Keratinocyte (primary cell): ENCODE measurements at places on chromosomes 13 and 19.

DNA sequence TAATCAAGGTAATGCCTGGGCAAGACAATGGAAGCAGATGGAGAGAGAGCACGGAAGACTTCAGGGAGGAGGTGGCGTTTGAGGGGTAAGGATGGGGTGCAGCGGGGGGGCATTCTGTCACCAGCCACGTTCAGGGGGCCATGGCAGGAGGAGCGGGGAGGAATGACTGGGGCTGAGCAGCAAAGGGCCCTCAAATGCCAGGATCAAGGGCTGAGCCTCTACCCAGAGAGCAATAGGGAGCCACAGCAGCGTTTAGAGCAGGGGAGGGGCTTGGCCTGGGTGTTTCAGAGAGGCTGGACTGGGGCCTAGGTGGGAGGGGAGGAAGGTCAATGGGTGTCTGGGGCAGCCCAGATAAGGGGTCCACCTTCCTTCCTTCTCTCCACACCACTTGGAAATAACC is 44.3 kb downstream of the CELF5 start:
- DNase-seq: no peak

DNA sequence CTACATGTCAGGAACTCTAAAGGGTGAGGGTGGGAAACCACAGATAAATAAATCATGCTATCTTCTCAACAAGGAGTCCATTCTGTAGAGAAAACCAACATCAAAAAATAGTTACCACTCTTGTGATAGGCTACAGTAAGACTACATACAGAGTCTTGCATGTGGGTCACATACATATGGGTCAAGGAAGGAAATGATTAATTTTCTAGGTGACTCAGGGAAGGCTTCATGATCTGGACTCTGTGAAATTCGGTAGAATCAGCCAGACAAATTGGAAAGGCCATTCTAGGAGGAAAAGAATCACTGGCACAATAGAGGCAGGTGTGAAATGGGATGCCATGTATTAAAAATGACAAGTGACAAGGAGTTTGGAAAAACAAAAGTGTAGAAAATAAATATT is 638.9 kb downstream of the LIG4 start:
- DNase-seq: no peak

DNA sequence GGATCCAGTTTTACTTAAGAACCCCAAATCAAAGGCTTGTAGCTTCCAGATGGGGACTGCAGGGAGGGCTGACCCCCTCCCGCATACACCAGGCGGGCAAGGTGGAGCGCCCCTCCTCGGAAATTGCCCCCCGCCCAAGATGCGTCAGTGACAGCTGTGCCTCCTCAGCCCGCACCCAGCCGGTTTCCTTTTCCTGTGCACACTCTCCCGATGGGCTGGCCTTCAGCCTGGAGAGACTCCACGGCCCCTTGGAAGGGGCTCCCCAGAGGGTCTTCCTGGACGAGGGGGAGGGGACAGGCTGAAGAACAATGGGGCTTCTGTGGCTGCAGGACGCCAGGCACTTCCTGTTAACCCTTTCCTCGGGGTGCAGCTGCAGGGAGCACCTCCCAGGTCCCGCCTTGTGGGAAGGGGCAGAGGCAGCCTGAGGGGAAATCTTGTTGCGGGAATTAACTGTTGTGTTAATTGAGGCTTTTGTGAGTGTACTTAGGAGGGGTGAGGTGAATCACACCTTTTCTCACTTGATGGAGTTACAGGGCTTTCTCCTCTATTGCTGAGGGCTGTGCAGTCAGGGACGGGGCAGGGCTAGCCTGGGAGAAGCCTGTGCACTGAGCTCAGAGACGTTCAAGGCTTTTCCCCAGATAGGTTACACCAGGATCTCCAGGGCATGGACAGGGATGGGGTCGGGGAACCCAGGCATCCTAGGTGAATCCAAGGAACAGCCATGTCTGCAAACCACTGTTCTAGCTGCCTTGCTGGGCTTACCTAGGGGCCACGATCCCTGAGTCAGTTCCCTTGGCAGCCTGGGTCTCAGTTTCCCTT is 14.3 kb downstream of the IER2 start:
- no peak for DNase-seq

DNA sequence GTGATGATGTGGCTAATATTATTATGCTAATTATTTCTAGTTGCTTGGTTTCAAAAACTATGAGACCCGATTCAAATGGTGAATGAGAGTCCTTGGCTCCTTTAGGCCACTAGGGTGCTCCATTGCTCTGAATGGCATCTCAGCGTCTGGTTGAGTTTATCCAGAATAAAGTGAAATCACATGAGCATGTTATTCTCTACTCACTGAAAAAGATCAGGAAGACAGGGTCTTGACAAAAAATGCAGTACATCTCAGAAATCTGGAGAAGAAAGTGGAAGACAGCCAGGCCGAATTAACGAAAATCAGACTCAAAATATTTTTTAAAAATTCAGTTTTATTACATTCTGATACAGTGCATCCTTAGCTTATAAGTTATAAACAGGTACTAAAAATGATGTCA is 516.2 kb downstream of the MYO16 start:
- no peak for DNase-seq

GRCh38 chr13:20054586-20054985 is 96.1 kb downstream of the ZMYM2 start:
- DNase-seq: no peak

DNA sequence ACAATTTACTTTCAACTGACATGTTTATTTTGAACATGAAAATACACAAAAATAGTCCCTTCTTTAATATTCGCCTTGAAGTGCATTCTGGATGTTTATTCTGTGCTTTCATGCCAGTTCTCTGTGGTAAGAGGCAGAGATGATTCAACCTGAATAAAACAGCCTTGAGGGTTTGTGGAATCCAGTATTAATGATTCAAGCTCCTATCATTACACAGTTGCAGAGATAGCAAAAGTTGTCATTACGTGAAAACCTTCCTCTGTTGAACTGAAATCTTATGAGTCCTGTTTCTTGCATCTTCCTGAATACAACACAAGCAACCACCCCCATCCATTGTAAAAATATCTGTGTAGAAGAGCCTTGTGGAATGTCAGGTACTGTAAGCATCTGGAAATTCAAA is 142.3 kb upstream of the HTR2A start:
- peak; percentile 26 for DNase-seq

DNA sequence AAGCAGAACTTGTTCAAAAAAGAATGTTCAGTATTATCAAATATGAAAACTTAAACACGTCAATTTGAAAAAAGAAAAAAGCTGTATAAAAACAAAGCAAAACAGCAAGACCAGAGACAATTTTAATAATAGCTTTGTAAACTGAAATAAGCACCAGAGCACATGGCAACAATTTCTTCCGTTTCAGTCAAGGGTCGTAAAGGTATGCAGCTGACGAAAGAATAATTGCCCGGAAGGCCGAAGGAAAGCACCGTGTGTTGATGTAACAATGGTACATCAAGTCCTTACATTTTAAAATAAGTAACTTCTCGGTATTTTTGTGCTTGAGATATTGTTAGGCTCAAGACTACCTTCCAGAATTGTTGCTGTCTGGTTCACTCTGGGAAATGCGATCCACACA is 1.7 kb downstream of the PROSER1 start:
- no peak for DNase-seq
